ENCODE measurements at places on chromosomes 6 and 20.

- DNase-seq, result no peak
Measured at GRCh38 chr6:83006270-83006905, 59.3 kb downstream of the UBE3D start.

- peak; percentile 75 for DNase-seq
Measured at GRCh38 chr20:43941476-43942200, 27.0 kb downstream of the TOX2 start.

DNA sequence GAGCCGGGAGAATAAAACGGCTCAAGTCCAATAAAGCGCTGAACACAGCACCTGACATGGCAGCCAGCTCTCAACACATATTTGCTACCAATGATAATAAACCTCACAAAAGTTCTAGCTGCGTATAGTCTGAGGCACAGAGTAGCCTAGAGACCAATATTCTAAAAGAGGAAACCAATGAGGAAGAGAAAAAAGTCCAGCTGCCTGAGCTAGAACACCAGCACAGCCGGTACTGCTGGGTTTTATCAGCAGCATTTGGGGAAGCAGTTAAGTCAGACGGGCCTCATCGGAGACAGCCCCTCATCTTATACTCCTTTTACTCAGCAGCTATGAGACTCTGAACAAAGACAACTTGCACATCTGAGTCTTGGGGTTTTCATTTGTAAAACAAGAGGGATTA is 2.4 kb upstream of the RTF2 start:
- no peak for DNase-seq

DNA sequence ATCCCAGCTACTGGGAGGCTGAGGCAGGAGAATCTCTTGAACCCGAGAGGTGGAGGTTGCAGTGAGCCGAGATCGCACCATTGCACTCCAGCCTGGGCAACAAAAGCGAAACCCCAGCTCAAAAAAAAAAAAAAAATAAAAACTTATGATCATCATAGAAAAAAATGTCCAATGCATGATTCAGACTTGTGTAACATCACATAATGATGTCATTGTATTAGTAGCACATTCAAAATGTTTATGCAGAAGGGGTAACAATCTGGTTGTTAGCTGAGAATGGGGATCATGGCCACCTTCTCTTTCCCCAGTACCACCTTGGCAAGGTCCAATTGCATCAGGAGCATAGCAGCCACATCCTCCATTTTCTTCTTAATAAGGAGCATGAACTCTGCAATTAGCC is 137.6 kb upstream of the MARCKS start:
- no peak for DNase-seq

- DNase-seq, result no peak
Measured at GRCh38 chr6:90790058-90790457, 203.2 kb upstream of the MAP3K7 start.
